Bronchial epithelial cell (primary cell): ENCODE measurements at places on chromosomes 7 and 10. TPM values are rescaled to one million over a fixed set of nuclear protein-coding genes. Genes with fewer than 3 reads are reported as not detected.

The HOXA7 gene
- not detected in 2 replicates for total RNA-seq

The STOX1 gene
- under 0.01 TPM in 1 of 2 replicates, not detected in the other for total RNA-seq

The DNAJC12 gene
- 0.26 TPM in 1 of 2 replicates, not detected in the other for total RNA-seq

The SLC26A3 gene
- total RNA-seq, result not detected in 2 replicates

The SRRM3 gene
- 0.26 and 0.51 TPM in 2 replicates for total RNA-seq
